Fibroblast of pulmonary artery (primary cell): ENCODE measurements at places on chromosomes 3 and 15.

DNA sequence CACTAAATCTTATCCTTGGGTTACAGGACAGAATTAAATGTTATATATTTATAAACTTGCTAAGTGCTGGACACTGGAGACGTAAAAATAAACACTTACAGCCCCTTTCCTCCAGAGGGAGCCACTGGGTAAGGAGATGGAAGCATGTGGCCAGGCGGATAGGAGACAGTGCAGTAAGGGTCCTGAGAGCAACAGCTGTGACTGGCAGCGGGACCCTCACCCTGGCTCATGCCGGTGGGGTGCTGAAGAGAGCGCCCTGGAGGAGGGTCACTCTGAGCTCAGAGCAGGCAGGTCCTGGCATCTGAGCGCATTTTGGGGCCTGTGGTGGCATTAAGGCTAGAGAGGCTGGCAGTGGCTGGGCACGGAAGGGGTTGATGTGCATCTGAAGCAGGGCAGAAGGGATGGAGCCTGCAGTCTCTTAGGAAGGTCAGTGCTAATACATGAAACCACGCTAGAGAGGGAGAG, 16.0 kb downstream of the SEC61A1 start:
- peak; percentile 65 for DNase-seq

- DNase-seq, result peak; percentile 61
These were observed 114.7 kb downstream of the GADL1 start for GRCh38 chr3:30779686-30780287.

- no peak for DNase-seq
These were observed 93.7 kb downstream of the NFKBIZ start for GRCh38 chr3:101943029-101943428.

GRCh38 chr3:9036404-9037131, 73.3 kb upstream of the RAD18 start:
- peak; percentile 85 for DNase-seq
